ENCODE measurements at places on chromosomes 12 and 14.

- DNase-seq: no peak
Observed at GRCh38 chr12:50824914-50825313, 17.8 kb upstream of the TMPRSS12 start.

DNA sequence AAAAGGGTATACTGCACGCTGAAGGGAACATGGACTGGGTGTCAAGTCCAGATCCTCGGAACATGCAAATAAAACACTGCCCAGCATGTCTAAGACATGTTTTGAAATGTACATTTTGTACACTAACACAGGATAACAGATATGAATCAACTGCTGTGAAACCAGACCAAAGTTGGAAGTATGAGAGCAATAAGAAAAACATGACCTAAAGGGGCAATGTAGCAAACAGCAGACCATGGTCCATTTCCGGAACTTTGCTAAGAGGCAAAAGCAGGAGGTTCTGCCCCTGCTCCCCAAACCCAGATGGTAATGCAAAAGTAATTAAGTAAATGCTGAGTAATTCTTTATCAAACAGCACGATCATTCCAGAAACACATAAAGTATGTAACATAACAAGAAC is 125.2 kb downstream of the SLC25A21 start:
- DNase-seq: no peak

- DNase-seq: no peak
Observed at GRCh38 chr12:99054601-99055128, 409.6 kb downstream of the APAF1 start.

GRCh38 chr12:12379831-12380730 is 23.2 kb downstream of the BORCS5 start:
- DNase-seq: no peak

DNA sequence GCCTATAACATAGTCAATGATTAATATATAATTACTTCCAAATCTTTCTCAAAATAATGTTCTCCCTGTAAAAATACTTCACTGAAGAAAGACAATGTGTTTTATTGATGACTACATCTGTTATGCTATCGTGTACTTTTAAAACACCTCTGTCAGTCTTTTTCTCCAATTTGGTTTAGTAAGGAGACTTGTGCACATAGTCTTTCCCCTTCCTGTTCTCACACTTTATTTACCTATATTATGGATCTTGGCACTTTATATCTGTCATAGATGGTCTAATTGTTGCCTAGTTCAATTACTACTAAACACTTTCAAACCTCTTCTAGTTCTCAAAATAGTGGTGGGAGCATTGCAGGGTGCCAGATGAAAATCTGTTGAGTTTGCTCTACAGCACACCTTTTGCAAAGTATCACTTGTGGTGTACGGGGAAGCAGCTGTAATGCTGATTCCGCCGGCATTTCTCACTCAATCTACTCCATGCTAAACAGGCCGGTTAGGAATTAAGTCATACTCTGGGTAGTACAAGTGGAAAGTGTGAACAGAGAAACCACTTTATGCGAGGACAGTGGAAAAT is 1.1 kb upstream of the INSM2 start:
- no peak for DNase-seq

DNA sequence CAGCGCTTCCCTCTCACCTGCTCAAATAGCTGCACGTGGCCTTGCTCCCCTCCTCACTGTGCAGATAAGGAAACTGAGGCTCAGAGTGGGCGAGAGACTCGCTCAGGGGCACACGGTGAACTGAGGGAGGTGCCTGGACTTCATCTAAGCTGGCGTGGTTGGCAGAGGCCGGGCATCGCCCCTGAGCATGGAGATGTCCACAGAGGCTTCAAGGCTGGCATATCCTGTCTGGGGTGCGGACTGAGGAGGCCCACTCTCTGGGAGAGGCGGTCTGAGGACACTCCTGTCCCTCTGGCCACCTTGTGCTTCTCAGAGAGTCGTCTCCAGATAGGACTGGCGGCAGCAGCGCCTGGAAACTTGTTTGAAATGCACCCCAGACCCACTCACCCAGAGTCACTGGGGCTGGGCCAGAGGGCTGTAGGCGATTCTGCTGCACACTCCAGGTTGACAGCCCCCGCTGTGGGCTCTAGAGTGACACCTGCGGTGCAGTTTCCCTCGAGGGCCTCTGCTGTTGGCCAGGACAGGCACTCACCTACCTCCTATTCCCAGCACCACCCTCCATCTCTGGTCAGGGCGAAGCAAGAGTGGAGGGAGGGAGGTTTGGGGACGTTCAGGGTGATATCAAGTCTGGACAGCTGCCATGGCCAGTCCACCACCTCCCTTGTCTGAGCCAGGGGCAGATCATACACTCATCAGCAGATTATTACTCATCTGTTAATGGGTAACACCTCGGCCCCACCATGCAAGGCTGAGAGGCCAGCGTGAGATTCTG is 11.2 kb upstream of the LBHD2 start:
- DNase-seq: no peak

- DNase-seq: no peak
Observed at GRCh38 chr12:113955109-113955970, 10.8 kb downstream of the RBM19 start.

DNA sequence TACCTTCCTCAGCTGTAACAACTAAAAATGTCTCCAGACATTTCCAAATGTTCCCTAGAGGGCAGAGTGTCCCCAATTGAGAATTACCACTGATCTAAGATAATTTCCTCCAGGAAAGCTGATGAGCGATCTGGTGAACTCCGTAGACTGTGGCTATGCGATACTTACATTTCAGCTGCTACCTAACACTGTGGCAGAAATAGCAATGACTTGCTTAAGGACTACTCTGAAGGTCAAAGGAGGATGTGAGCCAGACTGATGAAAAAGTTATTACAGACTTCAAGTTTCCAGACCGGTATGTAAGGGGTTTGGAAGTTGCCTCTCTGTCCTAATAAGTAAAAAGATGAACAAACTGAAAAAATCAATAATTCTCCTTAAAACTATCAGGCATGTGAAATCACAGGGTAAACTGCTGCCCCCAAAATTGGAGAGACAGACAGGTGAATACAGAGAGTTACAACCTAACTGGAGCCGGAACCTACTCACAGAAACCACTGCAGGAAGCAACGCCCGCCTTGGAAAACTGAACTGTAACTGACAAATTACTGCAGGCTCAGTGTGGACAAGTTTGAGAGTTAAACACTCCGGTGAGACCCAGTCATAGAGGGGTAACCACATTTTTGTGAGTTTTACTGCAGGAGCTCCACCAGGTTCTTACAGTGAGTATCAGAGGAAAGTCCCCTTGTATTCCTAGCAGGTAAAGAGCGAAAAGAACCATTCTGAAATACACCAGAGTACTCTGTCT is 60.0 kb upstream of the PARP11 start:
- no peak for DNase-seq

Measured in NCI-H1417 treated with DMSO at 0.1 percent for 48 hours (cell line).